Left renal cortex interstitium (tissue), 4 donors: ENCODE measurements at places on chromosomes 5 and 9. TPM values are rescaled to one million over a fixed set of nuclear protein-coding genes. Genes with fewer than 3 reads are reported as not detected.

PCDHGA8 gene
- polyA plus RNA-seq, result 0.55 TPM

ENC1 gene
- 65.0 TPM for polyA plus RNA-seq

ST8SIA4 gene
- 7.4 TPM for polyA plus RNA-seq

GMCL2 gene
- polyA plus RNA-seq, result 0.06 TPM

MSX2 gene
- polyA plus RNA-seq, result 0.66 TPM

FOXD4 gene
- 0.60 TPM for polyA plus RNA-seq

GPR150 gene
- polyA plus RNA-seq, result not detected

DNA sequence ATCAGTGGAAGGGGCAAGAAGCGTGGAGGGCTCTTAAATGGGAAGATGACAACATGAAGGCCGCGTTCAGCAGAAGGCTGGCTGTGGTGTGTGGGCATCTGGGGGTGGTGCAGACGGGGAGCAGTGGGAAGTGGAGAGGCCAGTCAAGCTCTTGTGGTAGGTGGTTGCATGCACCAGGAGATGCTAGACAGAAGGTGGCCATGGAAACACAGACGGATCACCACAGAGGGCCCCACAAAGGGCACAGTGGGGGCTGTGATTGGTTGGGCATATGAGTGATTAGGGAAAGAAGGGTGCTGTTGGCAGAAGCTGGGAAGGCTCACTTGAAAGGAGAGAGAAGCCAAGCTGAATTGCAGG is 14.7 kb downstream of the MTMR12 start:
- DNase-seq, result no peak

DNA sequence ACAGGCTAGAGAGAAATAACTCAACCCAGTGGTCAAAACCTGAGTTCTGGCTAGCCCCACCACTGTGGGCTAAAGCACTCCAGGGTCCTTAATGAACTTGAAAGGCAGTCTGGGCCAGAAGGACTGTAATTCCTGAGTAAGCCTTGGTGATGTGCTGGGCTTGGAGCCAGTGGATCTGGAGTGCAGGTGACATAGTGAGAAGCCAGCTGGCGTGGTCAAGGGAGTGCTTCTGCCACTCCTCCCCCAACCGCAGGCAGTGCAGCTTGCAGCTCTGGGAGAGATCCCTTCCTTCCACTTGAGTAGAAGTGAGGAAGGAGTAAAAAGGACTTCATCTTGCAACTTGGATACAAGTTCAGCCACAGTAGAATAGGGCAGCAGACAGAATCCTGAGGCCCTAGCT is 424.0 kb downstream of the CDH18 start:
- DNase-seq, result no peak

DNA sequence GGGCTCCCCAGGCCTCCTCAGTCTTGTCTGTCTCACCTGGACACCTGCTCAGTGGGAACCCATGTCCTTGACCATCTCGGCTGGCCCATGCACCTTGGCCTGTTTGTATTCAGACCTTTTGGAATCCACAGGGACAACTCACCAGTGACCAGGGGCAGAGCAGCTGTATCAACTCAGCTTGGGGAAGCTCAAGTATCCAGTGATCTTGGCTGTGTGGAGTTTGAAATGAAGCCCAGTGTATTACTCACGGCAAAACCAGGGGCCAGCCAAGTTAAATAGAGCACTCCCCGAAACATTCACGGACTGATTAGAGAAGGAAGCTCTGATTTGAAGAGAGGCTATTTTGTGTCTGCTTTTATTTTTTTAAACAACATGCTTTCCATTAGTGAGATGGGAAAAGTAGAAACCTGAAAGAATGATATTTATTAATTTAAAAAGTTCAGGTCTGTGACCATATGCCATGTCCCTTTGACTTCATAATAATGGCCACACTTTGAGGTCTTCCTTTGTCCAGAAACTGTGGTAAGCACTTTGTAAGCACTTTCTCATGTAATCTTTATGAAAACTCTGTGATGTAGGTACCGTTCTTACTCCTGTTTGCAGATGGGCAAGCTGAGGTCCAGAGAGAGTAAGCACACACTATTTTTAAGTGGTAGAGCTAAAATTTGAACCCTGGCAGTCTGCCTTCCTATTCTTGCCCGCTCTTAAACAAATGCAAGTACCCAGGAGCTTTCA is 656.5 kb downstream of the BNC2 start:
- no peak for DNase-seq

DNA sequence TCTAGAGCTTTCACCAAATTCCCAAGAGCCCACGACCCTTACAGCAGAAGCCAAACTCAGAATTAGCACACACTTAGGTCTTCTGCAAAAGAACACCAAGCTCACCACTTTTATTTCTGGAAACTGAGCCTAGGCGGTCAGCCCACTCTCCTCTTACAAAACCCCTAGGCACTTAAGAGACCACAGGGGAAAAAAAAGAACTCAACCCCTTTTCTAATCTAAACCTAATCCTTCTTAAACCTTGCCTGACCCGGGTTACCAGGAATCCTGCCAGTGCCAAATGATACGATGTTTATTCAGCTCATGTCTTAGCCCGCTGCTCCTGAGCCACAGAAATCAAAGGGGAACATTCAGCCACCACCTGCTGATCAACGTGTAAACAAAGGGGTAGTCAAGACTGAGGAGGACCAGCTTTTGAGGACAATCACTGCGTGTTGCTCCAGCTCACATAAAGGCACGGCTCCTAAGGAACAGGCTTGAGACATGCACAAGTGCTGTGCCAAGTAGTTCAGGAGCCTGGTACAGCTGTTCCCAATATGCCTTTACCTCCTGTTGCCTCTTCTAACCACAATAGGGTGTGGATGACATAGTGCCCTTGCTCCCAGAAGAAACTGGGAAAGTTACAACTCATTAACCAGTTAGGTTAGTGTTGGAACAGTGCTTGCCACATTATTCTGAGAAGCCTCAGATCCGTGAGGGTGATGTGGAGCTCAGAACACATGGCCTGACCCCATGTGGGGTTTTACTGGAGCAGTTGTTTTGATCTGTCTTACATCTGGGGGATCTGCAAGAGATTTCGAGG is 49.3 kb downstream of the ZFAND5 start:
- no peak for DNase-seq

DNA sequence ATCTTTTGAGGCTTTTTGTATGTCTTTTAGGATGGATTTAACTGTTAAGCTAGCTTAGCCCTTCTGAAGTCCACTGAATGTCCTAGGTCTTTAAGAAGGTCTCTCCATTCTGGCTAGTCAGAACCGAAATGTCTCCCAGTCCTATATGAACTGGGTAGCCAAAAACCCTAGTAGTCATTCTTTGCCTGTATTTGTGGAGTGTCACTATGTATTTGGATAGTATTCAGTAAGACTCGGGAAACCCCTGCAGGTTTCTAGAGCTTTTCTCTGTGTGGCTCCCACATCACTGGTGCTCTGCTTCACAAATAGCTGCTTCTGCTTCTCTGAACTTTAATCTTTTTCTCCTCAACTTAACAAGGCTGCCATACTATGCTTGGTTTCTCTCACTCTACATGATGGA is 68.0 kb downstream of the RIC1 start:
- no peak for DNase-seq

DNA sequence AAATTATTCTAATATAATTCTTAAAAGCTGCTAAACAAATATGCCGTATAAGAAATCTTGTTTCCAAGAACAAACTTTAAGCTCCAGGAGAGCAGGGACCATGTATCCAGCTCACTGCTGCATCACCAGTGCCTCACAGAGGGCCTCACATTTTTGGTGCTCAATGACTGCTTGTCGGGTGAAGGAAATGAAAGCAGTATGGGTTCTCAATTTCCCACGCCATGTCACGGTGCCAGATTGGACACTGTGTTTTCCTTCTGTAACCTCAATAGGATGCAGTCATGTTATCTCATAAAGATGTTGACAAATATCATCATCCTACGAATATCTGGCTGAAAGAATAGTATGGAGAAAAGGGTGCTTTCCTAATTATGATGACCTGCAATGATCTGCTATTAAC is 64.7 kb downstream of the POU5F2 start:
- no peak for DNase-seq

GRCh38 chr5:16952968-16953671 is 17.0 kb upstream of the MYO10 start:
- DNase-seq, result no peak

DNA sequence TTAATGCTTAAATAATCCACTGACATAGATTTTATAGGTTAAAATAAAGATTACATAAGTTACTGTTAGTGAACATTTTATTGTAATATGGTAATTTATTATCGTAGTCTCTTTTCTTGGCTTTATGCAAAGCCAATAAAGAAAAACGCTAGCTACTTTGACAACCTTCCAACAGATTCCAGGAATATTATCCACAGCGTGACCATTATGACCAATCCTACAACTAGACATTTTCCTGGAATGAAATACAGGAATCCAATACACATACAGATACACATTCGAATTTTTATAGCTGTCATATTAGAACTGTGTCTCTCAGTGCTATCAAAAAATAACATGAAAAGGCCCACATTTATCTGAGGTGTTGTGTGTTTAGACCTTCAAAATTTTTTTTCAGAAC is 13.1 kb downstream of the RPS23 start:
- DNase-seq, result no peak

DNA sequence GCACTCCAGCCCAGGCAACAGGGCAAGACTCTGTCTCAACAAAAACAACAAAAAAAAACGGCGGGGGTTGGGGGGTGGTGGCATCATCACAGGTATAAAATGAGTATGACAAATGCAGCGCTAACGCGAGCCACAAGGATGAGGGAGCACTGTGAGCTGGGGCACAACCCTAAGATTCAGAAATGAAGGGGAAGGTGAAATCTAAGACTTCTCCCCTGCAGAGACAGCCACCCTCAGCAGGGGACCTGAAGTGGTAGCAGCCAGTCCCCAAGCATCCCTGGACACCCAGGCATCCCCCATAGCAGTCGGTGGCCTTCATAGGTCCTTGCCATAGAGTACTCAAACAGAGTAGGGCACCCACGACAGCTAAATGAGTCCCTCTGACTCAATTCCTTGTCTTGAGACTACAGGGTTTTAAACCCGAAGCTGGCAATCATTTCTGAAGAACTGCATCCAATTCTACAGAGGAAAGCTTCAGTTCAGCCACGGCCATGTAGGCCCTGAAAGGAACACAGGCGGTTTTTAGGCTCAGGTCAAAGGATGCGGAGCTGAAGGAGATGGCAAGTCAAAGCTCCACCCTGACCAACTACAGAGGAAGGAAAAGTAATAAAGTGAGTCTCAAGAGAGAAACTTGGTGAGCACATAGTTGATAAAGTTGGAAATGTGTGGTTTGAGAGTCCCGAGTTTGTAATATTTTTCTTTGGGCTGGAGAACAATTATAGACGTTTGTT is 50.3 kb downstream of the MYO10 start:
- DNase-seq, result no peak

DNA sequence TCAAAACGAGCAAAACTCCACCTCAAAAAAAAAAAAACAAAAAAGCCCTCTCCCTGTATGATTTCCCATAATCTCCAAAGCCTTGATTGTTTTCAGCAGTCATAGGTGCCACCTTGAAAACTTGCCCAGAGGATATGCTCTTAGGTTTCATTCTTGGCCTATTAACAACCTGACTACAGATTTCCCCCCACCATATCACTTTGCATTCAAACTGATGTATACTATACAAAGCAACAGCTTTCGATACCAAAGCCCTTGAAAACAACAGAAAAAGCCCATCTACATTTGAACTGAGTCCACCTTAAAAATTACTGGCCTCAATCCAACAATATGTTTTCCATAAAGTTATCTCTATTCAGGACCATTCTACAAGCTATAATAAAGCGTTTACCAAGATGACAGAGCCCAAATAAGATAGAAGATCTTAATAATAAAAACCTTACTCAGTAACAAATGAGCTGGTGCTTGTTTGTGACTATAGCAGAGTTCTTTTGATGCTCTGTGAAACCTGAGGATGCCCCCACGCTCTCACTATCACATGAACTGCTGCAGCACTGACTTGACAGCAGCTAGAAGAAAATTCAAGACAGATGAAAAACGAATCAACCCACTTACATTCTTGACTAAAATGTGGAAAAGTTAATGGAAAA is 44.4 kb downstream of the FNBP1 start:
- DNase-seq, result no peak
